ENCODE measurements at places on chromosomes 2 and 18.

- DNase-seq = no peak
Observed at GRCh38 chr2:37923308-37924055, 1.6 kb upstream of the RMDN2 start.

DNA sequence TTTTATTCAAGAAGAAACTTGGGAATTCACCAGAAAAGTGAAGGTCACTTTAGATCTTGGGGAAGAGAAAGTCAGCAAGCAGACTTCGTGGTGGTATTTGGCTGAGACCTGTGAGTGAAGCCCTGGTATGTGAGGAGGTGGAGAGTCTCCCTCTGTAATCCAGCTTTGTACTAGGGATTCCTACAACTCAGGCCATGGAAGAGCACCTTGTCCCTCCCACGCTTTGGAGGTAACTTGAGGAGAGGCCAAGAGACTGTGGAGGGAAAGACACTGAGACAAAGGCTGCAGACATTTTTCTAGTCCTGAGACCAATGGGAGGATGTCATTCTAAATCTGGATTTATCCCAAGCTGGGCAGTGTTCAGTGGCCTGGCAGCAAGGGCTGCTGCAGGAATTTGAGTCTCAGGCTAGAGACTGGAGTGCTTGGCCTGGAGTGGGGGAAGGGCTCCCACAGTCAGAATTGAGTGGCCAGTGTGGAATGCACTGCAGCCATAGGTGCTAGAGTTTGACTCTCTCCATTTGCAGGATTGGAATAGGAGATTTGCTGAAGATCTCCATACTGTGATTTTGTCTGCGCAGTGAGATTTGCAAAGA is 219.0 kb downstream of the ACTR3 start:
- DNase-seq = no peak

DNA sequence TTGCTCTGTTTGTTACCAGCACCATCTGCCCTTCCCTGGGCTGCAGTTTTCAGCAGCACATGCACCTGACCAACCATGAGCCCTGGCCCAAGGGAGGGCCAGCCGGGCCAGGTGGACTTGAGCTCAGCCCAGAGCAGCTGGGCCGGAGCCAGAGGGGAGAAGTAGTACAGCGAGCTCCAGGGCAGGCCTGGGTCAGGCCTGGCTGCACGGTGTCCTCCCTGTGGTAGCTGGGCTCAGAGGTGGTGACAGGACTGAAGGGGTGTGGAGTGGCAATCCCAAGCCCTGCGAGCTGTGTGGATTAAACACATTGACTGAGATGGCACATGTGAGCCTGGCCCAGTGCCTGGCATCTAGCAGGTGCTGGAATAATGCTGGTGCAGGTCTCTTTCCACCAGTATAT is 222.2 kb downstream of the GLI2 start:
- DNase-seq = no peak

DNA sequence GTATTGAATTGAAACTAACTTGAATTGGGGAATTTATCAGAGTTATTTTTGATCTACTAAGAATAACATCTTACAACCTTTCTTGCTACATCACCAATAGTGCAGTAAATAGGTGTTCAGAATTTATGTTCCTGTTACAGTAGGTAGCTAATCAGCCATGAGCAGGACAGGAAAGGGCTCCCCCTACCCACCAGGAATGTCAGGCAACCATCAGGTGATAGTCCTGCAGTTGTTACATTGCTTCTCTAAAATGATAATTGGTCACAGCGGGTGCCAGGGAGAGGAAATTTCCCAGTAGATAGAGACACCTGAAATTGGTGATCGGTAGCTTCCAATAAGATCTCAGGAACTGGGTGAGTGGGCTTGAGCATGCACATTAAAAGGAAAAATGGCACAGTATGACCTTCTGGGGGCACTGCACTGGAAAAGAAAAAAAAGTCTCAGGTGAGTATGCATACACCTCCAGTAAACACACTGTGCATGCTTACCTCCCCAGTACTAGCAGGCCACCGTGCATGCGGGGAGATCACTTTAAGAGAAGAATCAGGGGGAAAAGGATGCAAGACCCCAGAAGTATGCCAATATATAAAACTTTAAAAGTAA is 1092.0 kb upstream of the LRRTM1 start:
- no peak for DNase-seq

Measured in stimulated activated CD4-positive, alpha-beta T cell treated with anti-CD3 and anti-CD28 coated beads, Interleukin-15, amount 100 ng/mL, for 48 hours (primary cell).